Stimulated activated CD4-positive, alpha-beta T cell treated with anti-CD3 and anti-CD28 coated beads, Interleukin-15, amount 100 ng/mL, for 1 hour (primary cell): ENCODE measurements at places on chromosomes 12 and 14.

DNA sequence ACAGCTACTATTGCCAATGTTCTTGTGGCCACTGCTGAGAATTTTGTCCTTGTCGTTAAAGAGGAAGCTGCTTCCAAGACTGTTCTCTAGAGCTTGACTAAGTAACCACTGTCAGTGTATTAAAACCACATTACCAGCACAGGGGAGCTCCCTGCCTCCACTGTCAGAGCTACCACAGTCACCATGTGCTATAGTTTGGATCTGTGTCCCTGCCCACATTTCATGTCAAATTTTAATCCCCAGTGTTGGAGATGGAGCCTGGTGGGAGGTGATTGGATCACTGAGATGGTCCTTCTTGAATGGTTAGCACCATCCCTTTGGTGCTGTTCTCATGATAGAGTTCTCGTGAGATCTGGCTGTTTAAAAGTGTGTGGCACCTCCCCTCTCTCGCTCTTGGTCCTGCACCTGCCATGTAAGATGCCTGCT is 23.2 kb upstream of the RAP1B start:
- no peak for DNase-seq

DNA sequence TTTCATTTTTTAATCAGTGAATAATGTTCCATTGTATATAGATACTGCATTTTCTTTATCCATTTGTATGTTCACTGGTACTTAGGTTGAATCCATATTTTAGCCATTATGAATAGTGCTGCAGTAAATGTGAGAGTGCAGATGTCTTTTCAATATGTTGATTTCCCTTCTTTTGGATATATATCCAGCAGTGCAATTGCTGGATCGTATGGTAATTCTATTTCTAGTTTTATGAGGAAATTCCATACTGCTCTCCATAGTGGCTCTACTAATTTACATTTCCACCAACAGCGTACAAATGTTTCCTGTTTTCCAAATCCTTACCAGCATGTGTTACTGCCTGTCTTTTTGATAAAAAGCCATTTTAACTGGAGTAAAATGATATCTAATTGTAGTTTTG is 288.5 kb upstream of the GARIN2 start:
- no peak for DNase-seq

- DNase-seq, result no peak
Measured at GRCh38 chr14:22850944-22851764, 14.8 kb downstream of the MMP14 start.

DNA sequence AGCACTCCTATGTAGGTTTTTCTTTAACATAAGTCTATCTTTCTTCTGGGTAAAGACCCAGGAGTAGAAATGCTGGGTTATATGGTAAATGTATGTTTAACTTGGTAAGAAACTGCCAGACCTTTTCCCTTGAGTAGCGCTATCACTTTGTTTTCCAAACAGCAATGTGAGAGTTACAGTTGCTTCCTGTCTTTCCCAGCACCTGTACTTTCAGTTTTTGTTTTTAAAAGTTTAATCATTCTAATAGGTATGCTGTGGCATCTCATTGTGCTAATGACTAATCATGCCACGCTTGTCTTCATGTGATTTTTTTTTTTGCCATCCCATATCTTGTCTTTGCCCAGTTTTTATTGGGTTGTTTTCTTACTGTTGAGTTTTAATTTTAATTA is 28.1 kb downstream of the GIT2 start:
- no peak for DNase-seq

GRCh38 chr12:68451261-68452077 is 119.3 kb upstream of the MDM1 start:
- DNase-seq, result no peak

DNA sequence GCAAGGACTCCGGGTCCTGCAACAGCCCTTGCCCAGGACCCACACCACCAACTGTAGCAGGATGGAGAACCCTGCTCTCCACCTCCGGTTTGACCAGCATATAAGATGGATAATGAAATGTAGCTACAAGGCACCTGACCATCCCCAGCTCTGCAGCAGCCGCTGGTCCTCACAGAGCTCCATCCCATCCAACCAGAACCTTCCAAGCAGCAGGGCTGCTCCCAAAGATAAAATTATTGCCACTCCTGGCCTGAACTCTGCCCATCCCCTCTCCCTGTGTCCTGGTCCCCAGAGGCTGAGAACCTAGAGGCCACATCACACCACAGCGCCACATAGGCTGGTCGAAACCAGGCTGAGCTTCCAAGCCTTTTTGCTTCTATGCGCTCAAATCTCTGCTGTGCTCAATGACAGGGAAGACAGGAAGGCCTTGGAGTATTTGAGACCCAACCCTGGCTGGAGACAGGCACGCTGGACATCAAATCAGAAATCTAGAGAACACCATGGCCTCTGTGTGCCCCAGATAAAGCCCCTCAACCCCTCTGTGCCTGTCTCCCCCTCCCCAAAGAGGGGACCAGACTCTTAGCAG is 4.2 kb downstream of the CDK2AP1 start:
- DNase-seq, result no peak

DNA sequence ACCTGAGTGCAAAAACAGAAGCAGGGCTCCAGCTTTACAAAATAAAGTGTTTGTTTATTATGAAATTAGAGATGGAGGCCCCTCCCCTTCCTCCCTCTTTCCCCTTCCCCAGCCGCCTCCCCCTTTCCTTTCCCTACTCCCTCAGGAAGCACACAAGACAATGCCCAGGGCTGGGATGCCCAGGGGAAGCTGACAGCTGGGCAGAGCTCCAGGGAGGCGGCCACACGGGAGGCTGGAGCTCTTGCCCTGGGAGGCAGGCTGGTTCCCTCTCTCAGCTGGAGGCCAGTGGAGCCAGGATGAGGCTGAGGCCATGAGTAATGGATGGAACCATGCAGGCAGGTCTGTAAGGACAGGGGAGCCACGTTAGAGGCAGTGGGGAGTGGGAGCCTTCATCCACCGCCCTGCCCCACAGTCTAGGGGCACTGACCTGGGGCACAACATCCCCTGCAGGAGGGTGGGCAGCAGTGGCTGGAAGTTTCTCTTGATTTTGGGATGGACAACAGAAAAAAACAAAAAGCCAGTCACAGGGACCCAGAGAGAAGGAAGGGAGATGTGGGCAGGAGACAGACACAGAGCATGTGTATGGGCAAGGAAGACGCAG is 5.1 kb downstream of the PSMB11 start:
- DNase-seq, result no peak

GRCh38 chr12:57631566-57632072 is 1.4 kb downstream of the B4GALNT1 start:
- DNase-seq, result no peak

DNA sequence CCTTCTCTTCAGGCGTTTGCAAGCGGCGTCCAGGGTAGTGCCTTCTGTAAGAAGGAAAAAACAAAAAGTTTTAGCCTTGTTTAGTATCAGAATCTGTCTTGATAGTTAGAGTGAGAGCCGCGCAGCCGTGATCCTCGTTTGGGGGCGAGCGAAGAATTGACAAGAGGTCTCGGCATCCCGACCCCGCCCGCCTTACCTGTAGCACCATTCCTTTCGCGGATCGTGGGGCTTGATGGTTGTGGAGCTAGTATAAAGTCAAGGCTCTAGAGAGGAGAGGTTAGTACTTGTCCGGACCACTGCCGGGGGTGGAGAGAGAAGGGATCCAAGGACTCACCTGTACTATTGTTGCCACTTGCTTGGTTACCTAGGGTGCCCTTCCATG is 494 bp downstream of the TMTC3 start:
- DNase-seq, result no peak

DNA sequence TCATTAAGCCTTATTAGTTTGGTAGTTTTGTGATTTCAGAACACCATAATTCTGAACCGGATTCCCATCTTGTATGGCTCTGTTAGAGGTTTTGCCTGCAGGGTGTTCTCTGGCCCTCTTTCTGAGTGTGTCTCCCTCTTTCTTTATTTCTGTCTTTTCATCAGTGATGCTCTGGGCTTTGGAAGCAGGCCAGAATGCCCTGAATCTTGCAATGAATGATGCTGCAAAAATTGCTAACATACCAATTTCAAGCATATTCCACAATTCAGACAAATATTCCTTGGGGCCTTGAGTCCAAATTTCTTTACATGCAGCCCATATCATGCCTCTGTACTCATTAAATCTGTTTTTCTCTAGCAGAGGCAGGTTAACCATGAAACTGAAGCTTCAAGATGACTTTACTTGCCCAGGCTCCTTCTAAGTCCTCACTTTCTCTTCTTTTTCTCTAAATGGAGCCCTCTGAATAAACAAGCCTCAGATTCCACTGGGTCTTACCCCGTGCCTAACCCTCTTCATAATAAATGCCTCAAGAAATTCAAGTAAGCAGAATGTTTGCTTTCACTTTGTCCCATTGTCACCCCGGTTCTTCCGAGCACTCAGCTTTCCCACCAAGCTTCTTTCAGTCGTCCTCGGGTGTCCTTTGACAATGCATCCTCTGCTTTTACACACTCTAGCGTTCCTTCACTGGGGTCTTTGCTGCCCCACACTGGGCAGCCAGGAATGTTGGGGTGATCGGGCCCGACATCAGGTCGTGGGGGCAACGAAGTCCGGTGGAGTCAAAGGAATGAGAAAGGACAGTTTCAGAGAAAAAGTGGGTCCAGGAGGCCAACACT is 78.8 kb upstream of the SLC38A4 start:
- no peak for DNase-seq

DNA sequence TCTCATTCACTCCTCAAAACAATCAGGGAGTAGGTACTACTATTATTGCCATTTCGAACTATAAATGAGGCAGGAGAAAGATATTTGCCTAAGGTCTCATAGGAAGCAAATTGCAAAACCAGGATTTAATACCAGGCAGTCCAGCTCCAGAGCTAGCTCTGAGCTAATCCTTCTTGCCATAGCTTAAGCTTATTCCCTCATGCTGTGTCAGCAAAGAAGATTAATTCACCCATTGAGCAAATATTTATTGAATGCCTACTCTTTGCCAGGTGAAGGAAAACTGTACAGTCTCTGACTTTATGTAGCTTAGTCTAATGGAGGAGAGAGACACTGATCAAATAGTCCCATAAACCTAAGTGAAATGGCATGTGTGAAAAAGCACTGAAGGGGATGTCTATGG is 19.5 kb downstream of the KCNA5 start:
- no peak for DNase-seq
